ENCODE measurements at places on chromosomes 2 and 18.

DNA sequence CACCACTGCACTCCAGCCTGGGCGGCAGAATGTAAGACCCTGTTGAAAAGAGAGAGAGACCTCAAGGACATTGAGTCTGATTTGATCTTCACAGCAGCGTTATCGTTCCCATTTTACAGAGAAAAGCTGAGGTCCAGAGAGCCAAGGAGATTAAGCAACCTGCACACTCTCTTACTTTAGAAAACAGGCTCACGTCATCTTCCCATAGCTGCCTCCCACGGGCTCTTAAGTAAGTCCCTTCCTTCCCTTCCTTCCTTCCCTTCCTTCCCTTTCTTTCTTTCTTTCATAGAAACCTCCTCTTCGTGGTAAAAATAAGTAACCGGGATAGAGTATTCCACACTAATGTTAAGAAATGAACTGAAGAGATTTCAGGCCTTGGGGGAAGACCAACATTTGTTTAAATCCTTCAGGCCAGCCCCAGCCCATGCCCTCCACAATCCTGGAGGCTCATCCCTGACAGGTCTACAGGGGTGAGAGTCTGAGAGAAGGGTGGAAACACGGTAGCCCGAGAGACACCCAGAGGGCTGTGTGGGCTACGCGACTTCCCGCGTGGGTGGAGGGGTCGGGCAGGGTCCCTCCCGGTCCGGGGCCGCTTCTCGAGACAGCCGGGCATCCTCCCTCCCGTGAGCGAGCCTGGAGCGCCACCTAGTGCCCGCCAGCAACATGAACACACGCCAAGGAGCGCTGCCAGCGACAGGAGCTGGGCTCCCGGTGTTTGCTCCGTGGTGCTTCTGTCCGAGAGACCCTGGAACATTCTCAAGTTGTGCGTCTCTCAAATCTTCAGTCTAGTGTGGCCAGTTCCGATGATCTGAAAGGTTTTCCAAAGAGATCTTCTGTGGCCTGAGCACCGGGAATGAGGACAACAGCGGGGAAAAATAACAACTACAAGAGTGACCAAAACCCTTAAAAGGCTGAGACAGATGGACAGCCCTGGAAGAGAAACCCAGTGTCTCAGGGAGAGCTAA lies 160.3 kb downstream of the INO80D start:
- peak; percentile 70 for DNase-seq

- no peak for DNase-seq
Measured at GRCh38 chr2:223442847-223443246, 159.3 kb downstream of the SCG2 start.

- DNase-seq: no peak
Measured at GRCh38 chr2:193693758-193694157, 1499.0 kb upstream of the TMEFF2 start.

DNA sequence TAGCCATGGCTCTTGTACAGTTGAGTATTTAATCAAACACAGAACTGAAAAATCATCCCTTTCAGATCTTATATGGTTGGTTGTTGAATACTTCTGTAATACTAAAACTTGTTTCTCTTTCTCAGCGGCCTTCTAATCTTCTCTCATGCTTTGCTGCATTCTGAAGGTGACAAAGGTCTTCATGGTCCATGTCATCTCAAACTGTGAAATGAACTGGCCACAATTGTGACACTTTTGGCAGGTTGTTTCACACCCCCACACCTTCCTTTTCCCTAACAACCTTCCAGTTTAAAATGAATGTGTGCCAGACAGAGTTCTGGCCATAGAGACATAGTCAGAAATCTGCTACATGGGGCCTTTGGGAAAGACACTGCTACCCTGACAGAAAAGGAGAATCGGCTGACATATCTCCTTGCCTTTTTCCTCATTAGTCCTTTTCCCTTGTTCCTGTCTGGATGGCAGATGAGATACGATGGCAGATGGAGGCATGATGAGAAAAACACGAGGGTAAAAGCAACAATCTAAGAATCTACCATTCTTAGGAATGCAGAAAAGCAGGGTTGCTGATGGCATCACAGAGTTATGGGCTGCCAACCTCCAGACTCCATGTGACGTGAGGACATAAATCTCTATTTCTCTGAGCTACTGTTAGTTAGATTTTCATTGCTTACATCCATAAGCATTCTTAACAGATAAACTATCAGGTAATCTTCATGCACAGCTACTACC lies 106.5 kb downstream of the PIGN start:
- DNase-seq: no peak

DNA sequence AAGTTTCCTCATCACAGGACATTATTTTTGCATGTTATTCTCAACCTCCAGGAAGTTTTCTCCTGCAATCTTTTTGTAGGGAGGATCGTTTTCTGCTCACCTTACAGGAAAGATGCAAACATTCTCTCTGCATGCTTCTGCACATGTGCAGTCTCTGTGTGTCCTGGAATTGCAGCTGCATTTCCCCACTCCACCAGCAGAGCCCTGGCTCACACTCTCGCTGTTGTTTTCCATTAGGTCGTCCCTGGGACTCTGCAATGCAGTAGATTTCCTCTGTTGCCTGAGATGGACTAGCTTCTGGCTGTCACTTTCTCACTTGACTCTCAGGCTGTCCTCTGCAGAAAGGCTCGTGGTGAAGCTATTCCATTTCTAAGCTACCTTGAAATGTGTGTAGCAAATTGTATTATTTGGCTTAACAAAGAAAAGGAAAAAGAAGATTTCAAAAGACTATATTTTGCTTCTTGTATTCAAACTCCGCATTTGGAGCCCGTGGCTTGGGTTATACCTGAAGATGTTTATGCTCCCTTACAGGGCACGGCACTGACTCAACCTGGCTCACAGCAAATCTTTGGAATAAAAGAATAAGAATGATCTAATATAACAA lies 346.7 kb downstream of the RAD51AP2 start:
- DNase-seq: no peak

DNA sequence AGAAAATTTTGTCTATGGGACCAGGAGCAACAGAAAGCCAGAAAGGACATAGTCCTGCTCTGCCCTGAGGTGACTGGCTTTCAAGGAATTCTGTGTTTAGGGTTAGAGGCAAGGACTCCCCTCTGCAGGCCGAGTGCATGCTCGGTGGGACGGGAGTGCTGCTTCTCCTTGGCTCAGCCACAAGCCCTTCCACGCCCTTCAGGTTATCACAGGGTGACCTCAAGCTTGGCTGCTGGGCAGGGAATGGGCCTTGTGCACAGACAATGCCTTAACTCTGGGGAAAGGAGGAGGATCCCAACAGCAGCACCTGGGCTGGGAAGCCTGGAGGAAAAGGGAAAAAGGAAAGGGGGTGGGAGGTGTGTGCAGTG lies 32.8 kb downstream of the FAM178B start:
- no peak for DNase-seq

- no peak for DNase-seq
Measured at GRCh38 chr2:187775651-187776050, 221.4 kb upstream of the TFPI start.

DNA sequence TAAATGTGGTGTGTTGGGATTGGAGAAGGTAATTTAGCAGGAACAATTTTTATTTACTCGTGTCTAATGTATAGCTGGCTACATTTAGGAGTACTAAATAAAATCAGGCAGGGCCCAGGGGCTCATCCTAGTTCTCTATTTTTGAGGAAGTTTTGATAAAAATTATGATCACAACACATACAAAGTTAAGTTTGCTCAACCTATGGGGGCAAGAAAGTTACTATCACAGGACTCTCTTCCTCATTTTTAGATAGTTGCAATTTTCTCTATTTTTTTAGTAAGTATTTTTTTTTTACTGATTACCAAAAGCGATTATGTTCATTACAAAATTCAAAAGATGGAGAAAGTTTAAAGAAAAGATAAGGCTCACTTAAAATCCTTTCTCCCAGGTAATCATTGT lies 60.0 kb upstream of the RPE start:
- no peak for DNase-seq

- no peak for DNase-seq
Measured at GRCh38 chr2:96185516-96185915, 23.1 kb downstream of the STARD7 start.

DNA sequence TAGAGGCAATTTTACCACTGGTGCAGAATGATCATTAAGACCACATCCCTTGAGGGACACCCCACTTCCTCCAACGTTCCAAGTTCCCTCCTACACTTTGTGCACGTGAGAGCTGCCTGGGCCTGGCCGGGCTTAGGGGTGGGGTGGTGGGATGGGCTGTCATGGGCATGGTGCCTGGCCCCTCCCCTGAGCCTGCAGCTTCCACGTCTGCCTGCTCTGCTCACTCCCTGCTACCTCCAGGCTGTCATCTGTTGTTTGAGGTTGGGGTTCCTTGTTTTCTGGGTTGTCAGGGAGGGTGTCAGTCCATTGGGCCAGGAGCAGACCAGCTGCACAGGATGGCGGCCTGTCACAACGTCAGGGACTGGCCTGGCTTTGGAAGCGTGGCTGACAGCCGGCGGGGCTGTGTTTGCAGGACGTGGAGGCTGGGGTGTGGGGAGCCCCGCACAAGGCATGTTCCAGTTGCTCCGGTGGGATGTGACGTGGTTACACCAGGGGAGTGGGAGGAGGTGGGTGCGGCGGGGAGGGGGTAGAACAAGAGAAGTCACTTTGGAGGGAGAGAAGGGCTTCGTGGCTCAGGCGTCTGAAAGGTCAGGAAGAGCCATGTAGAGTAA lies 72.3 kb downstream of the RTP5 start:
- no peak for DNase-seq

GRCh38 chr2:216410550-216410949 lies 1.7 kb upstream of the SMARCAL1 start:
- no peak for DNase-seq

DNA sequence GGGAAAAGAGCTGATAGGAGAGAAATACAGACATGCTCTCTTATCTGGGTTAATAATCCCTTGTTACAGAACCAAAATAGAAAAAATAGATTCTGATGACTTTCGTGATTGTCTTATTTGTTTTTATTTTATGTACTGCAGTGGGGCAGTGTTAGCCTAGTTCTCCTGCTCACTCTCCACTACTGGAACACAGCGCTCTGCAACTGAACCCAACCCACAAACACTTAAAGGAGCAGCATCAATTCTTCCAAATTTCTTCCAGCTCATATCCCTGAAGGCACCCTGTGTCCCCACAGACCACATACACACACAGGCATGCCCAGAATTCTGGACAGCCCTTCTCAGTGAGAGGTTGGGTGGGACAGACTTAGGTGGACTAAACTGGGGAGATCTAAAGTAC lies 160.6 kb downstream of the SS18 start:
- DNase-seq: no peak

GRCh38 chr2:191773136-191773535 lies 73.8 kb downstream of the CAVIN2 start:
- no peak for DNase-seq
